Tibial artery (tissue), 4 donors: ENCODE measurements at places on chromosomes 7 and 10.
A peak's percentile ranks its signal among the peaks of the same experiment; 100 is the strongest.

DNA sequence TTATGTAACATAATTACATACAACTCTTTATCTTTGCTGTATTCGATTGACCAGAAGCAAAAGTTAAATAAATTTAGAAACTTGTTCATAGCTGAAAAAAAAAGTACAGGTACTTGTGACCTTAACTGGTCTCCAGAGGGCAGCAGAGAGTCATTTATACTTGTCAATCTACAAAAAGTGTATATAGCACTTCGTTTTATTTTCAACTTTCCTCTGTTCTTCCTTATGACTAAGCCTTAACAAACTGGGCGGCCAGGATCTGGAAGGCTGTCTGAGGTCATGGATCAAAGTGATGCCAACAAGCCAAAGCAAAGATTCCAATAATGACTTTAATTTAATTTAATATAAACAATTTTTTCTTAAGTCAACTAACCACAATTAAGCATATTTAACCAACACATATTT lies 29.8 kb downstream of the C10orf67 start:
- H3K27me3 ChIP-seq, result peaks cover 6% of the 10 kb centered on the region
- no peaks in the 10 kb centered on the region for H3K36me3 ChIP-seq
- no peak overlapping the region for H3K27ac ChIP-seq
- H3K4me1 ChIP-seq, result no peaks in the 10 kb centered on the region
- DNase-seq, result peak; percentile 24

DNA sequence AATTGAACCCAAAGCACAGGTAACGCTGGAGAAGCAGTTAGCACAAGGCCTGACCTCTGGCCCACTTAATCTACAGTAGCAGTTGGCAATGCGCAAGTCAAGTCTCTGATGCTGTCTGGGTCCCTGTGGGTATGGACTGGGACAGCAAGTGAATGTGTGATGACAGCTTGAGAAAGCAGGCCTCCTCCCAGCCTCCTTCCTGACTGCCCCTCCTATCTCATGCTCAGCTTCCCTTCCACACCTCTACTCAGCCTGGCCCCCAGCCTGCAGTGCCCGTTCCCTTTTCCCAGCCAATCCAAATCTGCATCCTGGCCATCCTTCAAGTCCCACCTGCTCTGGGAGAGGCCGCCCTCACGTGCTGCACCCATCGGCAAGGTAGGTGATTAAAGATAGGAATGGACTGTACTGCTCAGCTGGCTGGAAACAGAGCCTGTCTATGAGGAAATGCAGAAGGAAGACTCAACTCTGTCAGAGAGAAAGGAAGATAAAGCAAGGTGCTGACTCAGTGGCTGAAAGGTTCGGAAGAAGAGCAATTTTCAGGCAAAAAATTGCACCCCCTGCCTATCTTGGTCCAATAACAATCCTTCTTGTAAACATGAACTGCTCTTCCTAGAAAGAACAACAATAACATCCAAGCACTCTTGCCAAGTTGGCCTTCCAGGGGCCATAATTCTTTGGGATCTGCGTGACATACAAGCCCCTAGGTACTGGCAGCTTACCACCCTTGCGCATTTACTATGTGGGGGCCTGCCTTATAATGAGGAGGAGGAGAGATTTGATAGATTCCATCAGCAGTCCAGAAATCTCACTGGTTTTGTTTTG lies 16.6 kb upstream of the FGFR2 start:
- H3K27ac ChIP-seq, result no peak overlapping the region
- no peaks in the 10 kb centered on the region for H3K4me1 ChIP-seq
- H3K4me3 ChIP-seq, result no peak overlapping the region
- no peaks in the 10 kb centered on the region for H3K27me3 ChIP-seq
- DNase-seq, result no peak

- no peaks in the 10 kb centered on the region for H3K4me1 ChIP-seq
- no peaks in the 10 kb centered on the region for H3K27me3 ChIP-seq
- H3K4me3 ChIP-seq, result no peak overlapping the region
- DNase-seq, result no peak
- H3K36me3 ChIP-seq, result no peaks in the 10 kb centered on the region
These were observed 1.8 kb upstream of the NUB1 start for GRCh38 chr7:151339651-151340382.

DNA sequence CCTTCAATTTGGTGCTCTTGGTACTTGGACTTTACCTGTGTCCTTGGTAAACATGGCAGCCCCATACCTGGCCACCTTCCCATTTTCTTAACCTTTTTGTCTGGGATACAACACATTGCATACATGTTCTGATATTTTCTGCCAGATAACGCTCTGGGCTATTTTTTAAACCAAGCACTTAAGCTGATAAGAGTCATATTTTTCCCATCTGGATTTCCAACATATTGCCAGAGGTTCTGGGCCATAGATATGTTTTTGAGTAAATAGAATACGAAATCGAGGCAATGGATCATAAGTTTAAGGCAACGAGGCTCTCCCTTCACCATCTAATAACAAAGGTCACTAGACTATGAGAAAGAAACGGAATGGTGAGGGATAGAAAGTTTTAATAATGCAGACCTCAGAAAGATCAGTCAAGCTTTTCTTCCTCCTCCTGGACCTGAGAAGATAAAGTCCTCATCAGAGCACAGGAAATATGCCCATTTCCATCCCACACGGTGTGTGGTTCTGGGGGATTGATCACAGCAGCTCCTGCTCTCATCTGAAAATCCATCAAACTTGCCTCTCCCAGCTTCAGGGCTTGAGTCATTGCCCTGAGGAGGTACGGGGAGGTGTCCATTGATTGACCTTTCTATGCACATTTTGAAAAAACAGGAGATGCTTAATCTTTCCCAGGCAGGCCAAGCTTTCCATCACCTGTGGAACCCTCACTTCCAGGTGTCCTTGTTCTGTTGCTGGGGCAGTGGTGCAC lies 257.2 kb downstream of the GFRA1 start:
- no peaks in the 10 kb centered on the region for H3K36me3 ChIP-seq
- H3K27ac ChIP-seq, result no peak overlapping the region
- no peaks in the 10 kb centered on the region for H3K4me1 ChIP-seq
- no peak overlapping the region for H3K4me3 ChIP-seq
- H3K27me3 ChIP-seq, result no peaks in the 10 kb centered on the region

DNA sequence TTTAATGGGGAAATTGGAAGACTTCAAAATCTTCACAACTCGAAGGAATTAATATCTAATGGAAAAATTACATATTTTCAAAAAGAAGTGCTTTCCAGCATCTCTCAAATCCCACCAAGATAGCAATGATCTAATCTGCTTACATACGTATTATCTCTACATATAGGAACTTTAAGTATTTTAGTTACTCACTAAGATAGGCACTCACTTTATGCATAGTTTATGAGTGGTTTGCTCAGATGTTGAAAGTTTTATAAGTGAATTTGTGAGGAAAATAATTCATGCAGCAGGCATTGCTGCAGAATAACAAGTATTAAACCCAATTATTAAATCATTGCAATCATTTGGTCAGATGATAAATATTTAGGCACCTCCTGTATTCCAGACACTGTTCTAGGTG lies 2.3 kb upstream of the CYTH3 start:
- no peak overlapping the region for H3K27ac ChIP-seq
- H3K4me3 ChIP-seq, result no peak overlapping the region
- no peak for DNase-seq
- H3K4me1 ChIP-seq, result peaks cover 9% of the 10 kb centered on the region
- no peaks in the 10 kb centered on the region for H3K27me3 ChIP-seq
- no peaks in the 10 kb centered on the region for H3K36me3 ChIP-seq
